ENCODE measurements at places on chromosomes 12 and 14.

GRCh38 chr14:37054869-37055268 is 117.5 kb downstream of the SLC25A21 start:
- no peak for DNase-seq

- no peak for DNase-seq
These were observed 10.7 kb downstream of the BICD1 start for GRCh38 chr12:32117316-32117715.

- no peak for DNase-seq
These were observed 69.8 kb upstream of the CLMN start for GRCh38 chr14:95389471-95390011.

DNA sequence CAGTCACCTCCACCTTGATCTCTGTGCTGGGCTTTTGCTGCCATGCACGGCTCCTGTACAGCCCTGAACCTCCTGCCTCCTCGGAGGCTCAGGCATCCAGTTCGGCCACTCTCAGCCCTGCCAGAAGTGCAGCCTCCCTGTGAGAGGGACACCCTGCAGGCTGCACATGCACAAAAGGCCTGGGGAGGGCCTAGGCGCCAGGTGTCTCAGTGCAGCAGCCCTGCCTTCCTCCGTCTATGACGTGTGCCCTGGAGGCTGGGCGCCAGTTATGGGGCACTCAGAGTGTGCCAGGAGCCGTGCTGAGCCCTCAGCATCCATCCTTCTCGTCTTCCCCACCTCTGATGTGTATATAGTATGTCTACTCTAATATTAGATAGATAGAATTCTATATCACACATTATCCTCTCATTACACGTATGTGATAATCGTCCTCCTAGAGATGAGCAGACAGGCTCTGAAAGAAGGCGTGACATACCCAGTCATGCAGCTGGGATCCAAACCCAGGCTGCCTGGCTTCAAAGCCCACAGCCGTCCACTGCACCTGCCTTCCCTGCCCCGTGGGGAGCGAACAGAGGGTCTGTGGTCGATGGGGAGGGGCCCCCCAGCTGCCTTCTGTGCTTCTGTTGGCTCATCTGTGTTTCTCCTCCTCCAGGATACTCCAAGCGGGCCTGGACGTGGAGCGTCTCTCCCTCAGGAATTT is 101.1 kb downstream of the B4GALNT3 start:
- no peak for DNase-seq

GRCh38 chr12:2161473-2161872 is 108.7 kb downstream of the CACNA1C start:
- DNase-seq: no peak

GRCh38 chr14:50362764-50363713 is 33.6 kb downstream of the CDKL1 start:
- peak; percentile 47 for DNase-seq

- DNase-seq: no peak
These were observed 1.2 kb downstream of the ULK1 start for GRCh38 chr12:131895640-131896079.

DNA sequence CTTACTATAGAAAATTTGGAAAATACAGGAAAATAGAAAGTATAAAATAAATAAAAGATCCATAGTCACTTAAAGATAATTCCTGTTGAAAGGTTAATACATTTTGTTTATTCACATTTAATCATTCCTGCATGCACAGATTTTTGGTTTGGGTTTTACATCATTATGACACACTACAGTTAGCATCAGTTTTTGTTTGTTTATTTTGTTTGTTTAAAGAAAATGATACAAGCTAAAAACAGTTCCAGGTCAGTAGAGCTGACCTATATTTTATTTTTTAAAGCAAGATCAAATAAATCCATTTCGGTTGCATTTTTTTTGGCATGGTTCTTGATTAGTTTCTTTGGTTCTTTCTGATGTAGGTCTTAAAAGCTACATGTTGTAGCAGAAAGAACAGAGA is 68.8 kb upstream of the CCDC91 start:
- DNase-seq: no peak

GRCh38 chr12:103558879-103559278 is 28.2 kb upstream of the STAB2 start:
- no peak for DNase-seq

GRCh38 chr12:51632623-51633022 is 41.6 kb downstream of the SCN8A start:
- no peak for DNase-seq

GRCh38 chr12:131734336-131735152 is 23.7 kb downstream of the SFSWAP start:
- no peak for DNase-seq

DNA sequence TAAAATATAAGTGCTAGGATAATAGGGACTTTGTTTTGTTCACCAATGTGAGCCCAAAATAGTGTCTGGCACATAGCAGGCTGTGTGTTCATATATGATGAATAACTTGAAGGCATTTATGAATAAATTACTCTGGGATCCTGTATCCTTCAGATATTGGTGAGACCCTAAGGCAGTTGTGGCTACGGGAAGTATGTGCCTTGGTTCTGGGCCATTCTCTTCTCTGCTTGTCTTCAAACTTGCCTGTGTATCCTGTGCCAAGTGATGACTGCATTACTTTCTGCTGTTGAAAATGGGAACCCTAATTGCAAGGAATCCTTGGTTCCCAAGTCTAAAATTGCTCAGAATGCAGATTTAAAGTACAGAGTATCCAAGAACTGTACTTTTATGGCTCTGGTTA is 67.6 kb upstream of the KTN1 start:
- DNase-seq: no peak

GRCh38 chr12:70106347-70106746 is 136.9 kb upstream of the CNOT2 start:
- DNase-seq: no peak

- no peak for DNase-seq
These were observed 232.6 kb downstream of the FLRT2 start for GRCh38 chr14:85762526-85762925.

DNA sequence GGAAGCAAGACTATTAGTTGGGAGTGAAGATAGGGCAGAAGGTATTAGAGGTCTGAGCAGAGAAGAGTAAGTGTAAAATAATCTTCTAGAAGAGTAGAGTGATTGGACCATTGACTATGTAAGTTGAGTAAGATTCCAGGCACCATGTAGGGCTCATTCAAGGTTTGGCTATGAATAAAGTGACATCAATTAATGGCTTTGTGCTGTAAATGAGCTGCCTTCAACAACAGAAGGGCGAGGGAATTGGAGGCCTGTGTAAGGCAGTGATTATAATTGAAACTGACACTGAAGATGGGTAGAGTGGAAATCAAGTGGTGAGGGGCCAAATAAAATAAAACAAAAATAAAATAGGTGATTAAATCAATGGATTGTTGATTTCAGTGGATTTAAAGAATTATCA is 26.4 kb downstream of the PTPRQ start:
- no peak for DNase-seq

DNA sequence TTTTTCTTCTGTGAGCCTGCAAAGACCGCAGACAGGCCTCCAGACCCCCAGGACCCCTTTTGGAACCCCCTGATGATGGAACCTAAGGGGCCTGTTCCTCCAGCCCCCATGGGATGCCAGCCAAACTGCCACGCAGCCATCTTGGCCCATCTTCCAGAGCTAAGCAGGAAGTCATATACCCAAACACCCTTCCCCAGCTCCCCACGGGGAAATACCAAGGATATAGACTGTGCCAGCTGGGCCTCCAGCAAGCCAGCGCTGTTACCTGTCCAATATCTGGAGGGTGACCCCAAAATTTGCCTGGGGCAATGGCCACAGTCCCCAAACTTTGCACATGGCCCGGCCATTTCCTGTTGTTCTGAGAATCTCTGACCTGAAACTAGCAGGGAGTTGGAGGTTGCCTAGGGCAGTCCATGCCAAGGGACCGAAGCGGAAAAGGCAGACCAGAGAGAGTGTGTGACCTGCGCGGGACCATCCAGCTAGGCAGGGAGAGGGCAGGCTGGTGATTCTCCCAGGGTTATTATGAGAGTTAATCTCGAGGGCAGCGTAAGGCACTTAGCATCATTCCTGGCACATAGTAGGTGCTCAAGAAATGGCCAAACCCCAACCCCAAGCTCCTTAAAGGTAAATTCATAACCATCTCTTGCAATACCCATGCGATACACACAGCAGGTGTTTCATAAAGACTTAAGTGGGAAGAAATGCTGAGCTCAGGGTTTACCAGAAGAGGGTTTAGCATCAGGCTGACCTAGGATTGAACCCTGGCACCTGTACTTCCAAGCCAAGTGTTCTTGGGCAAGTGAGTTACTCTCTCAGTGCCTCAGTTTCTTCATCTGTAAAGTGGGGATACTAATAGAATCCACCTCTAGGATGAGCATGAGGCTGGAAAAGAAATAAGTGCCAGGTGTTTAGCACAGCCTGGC is 2.6 kb upstream of the RASAL1 start:
- no peak for DNase-seq

- no peak for DNase-seq
These were observed 209.6 kb upstream of the KRR1 start for GRCh38 chr12:75720812-75721641.

- no peak for DNase-seq
These were observed 80.9 kb downstream of the CRADD start for GRCh38 chr12:93757792-93758694.

- DNase-seq: no peak
These were observed 124.4 kb upstream of the PRMT8 start for GRCh38 chr12:3366451-3367110.

DNA sequence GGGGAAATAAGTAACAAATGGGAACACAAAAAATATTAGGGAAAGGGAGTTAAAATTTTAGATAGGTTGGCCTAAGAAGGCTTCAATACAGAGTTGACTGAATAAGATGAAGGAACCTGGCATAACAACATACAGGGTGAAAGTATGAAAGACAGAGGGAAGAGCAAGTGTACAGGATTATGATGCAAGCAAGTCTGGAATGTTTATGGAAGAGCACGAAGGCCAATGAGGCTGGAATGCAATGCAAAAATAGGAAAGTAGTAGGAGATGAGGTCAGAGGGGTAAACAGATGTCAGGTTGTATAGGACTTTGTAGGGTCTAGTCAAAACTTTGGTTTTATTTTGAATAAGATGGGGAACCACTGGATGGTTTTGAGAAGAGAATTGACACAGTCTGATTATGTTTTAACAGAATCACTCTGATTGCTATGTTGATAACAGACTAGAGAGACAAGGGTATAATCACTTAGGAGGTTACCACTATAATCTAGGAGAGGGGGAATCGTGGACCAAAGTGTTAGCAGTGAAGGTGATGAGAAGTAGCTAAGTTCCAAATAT is 96.8 kb downstream of the OSBPL8 start:
- DNase-seq: peak; percentile 34

GRCh38 chr12:2334689-2335088 is 281.9 kb downstream of the CACNA1C start:
- DNase-seq: no peak

- DNase-seq: no peak
These were observed 77.2 kb downstream of the CCDC92 start for GRCh38 chr12:123895451-123895850.

DNA sequence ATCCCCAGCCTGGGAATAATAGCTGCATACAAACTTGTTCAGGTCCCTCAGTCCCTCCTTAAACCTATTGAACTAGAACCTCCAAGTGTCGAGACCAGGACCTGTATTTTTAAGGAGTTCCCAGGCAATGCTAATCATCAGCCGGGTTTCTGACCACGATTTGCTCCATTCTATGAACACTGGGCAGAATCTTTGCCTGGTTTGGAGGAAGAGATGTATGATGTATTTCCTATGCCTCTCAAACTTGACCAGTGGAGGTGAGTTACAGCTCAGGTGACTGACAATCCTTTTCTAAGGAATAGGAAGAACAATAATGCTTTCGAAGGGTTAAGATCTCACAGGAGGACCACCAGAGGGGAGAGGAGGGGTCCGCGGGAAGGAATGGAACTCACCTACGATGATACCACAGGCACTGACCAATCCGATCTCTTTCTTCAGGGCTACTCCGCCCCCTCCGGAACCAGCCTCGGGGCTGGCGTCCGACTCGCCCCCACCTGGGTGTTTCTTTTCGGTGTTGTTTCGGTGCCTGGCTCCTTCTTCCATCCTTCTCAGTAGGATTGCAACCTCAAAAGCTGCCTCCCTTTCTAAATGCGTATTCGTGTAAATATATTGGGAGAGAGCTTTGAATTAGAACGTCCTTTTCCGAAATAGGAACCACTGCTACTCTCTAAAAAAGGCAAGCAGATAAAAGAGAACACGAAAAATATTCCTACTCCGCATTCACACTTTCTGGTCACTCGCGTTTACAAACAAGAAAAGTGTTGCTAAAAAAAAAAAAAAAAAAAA is 895 bp downstream of the SLC7A8 start:
- DNase-seq: peak; percentile 23

GRCh38 chr14:67425608-67426007 is 13.6 kb upstream of the PLEK2 start:
- DNase-seq: no peak

GRCh38 chr12:78095623-78096022 is 264.9 kb downstream of the NAV3 start:
- DNase-seq: no peak

DNA sequence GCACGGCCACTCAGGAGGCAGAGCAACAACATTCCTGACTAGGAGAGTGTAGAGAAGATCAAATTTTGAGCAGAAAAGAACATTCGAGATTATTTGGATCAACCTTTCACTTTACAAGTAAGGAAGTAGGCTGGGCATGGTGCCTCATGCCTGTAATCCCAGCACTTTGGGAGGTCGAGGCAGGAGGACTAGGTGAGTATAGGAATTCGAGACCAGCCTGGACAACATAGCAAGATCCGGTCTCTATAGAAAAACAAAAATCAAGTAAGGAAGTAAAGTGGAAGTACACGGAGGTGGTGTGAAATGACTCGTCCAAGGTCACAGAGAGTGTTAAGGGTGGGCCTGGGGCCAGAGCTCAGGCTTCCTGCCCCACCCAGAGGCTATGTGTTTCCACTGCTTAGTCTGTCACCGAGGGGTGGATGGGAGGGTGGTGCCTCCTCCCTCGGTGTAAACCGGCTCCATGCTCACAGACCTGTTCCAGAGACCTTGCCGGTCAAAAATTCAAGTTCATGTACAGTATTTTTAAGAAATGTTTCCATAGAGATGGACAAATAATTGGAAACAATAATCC is 51.9 kb downstream of the MAP1LC3B2 start:
- DNase-seq: no peak

DNA sequence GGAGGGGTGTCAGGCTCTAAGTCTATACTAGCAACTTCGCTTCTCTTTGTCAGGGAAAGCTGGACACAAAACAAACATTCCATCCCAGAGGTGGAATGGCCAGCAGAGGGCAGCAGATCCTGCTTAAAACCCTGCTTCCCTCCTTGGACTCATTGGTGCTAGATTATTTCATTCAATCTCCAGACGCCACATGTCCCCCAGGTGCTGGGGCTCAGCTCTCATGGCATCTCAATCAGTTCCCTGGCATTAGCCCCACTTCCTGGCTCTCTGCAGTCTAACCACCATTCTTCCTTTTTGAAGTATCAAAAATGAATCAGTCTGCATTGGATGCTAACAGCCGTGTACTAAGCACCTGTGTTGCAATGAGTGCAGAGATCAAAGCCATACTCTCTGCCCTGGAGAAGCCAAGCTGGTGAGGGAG is 8.1 kb upstream of the PPP1R1A start:
- peak; percentile 49 for DNase-seq

DNA sequence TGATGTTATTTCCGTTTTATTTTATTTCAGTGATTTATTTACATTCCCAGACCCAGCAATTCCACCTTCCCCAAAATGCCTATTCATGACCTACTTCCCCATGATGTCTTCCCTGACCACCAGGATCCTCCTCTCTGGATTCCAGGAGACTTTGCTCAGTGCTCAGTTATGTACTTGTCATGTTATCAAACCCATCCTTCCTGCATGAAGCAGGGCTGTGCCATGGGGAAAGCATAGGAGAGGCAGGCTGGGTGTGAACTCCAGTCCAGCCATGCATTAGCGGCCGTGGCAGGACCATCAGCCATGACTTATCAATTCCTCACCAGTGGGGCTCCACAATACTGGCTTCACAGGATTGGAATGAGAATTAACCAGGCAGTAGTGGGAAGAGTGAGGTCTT is 57.8 kb downstream of the B4GALNT3 start:
- DNase-seq: no peak

Measured in activated CD4-positive, alpha-beta T cell treated with anti-CD3 and anti-CD28 coated beads, Interleukin-10, Interleukin-2, amounts not matched to agents 100 ng/mL and 50 ng/mL, durations not matched to agents 16 hours and 8 hours (primary cell).